ENCODE measurements at places on chromosomes 2 and 18.
A peak's percentile ranks its signal among the peaks of the same experiment; 100 is the strongest.

GRCh38 chr2:46375566-46376125, 78.4 kb downstream of the EPAS1 start:
- no peak for DNase-seq

- DNase-seq: no peak
Measured at GRCh38 chr2:185428000-185428399, 310.6 kb upstream of the FSIP2 start.

DNA sequence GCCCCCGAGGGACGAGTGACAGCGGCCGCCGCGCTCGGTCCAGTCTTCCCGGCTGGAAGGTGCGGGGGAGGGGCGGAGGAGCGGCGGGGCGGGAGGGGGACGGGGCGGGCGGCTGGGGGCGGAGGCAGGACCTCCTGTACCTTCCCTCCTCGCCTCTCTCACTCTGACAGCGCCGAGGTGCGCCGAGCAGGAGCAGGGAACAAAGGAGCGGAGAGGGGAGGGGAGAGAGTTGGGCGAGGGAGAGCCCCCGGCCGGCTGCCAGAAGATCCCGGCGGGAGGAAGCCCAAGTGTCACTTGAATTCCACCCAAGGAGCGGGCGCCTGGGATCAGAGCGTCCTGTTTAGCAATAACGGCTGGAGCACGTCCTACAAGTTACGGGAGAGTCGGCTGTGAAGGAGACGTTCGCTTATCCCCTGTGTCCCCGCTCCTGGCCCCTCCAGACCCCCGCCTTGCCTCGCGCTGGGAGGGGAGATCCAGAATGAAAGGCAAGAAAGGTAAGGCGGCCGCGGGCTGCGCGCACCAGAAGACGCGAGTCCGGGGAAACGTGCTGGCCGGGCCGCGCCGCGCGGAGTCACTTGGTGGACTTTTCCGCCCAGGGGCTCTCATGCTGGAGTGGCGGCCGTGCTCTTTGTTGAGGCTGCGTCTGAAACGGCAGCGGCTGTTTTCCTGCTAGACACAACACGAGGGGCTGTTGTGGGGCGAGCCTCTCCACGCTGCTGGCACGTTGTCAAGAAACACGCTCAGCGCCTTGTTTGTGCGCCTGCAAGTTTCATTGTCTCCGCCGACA, at the start of gene TGIF1:
Gene TGIF1, plus strand, starts transcription at position 161 of the 787 bp plus-strand sequence. Its CDS starts 318 bp downstream, at position 479.
- peak; percentile 95 for DNase-seq

DNA sequence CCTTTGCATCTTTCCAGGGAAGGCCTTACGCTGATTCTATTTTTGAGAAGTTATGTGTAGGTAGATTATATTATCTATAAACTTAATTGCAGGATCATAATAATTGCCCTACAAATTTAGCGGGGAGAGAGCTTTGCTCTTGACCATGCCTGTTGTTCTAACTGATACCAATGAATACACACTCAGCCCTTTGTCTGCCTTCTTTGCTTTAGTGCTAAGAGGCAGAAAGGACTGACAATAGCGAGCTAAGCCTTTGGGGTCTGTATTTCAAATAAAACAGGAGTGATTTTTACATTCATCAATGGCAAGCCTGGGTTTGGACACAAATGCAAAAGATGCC, 115.3 kb upstream of the STON1 start:
- DNase-seq: no peak

- DNase-seq: no peak
Measured at GRCh38 chr2:28271919-28272250, 120.8 kb upstream of the FOSL2 start.

DNA sequence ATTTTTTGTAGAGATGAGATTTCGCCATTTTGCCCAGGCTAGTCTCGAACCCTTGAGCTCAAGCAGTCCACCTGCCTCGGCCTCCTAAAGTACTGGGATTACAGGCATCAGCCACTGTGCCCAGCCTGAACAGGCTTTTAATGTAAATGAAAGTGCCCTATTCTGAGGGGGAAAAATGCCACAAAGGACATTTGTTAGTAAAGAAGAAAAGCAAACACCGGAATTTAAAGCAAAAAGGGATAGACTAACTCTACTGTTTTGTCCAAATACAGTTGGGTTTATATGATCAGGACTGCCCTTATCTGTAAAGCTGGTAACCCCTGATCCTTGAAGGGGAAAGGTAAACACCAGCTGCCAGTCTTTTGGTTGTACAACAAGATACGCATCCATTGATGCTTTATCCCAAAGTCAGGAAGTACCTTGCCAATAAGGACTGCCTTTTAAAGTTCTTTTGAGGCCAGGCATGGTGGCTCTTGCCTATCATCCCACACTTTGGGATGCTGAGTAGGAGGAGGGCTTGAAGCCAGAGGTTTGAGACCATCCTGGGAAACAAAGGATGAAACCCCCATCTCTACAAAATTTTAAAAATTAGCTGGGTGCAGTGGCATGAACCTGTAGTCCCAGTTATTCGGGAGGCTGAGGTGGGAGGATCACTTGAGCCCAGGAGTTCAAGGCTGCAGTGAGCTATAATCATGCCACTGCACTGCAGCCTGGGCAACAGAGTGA, 13.1 kb downstream of the CLEC4F start:
- DNase-seq: no peak

Data from suprapubic skin (tissue), 4 donors.